ENCODE measurements at places on chromosomes 2 and 18.

GRCh38 chr2:155273323-155273722, 574.8 kb downstream of the KCNJ3 start:
- no peak for DNase-seq

GRCh38 chr2:64463781-64464180, 9.8 kb downstream of the LGALSL start:
- DNase-seq: no peak

DNA sequence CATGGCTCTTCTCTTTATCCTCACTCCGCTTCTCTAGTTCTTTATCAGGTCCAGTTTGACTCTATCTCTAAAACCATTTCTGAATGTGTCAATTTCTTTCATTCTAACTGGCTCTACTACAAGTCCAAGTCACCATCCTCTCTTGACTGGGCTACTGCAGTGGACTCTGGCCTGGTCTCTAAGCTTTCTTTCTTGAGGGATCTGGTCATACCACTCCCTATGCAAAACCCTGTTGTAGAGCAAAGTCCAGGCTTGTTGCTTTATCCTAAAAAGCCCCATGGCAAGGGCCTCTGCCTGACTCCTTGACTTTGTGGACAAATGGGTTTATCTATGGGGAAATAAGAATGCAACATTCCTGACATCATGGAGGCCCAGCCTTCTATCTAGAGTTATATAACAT, 87.1 kb downstream of the BCL2L11 start:
- DNase-seq: no peak

GRCh38 chr2:128639120-128639477, 320.4 kb upstream of the HS6ST1 start:
- no peak for DNase-seq

- no peak for DNase-seq
Observed at GRCh38 chr2:49174750-49175149, 20.4 kb upstream of the FSHR start.

GRCh38 chr2:233936089-233936488, 18.9 kb downstream of the TRPM8 start:
- no peak for DNase-seq

DNA sequence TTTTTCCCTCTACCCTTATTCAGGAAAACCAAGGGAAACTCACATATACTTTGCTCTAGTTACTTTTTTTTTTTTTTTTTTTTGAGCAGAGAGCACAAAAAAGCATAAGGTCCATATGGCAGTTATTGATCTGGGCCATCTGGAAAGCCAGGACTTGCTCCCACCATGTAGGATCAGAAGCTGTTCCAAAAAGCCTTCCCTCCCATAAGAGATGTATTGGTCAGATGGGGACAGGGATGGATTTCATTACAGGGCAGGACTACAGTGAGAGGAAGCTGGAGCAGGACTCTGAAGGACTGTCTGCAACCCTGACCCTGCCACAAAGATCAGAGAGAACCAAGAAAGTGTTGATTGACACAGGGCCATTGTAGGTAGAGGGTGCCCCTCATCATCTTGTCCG, 57.3 kb downstream of the NRP2 start:
- DNase-seq: no peak

- no peak for DNase-seq
Observed at GRCh38 chr2:127121353-127121752, 14.4 kb upstream of the BIN1 start.

Data from activated CD8-positive, alpha-beta memory T cell treated with anti-CD3 and anti-CD28 coated beads, Interleukin-2, amount 50 U/mL, for 4 hours (primary cell).